A549 treated with RU486 at 1 μM for 4 hours (cell line): ENCODE measurements at places on chromosomes 1 and 21. TPM values are rescaled to one million over a fixed set of nuclear protein-coding genes. Genes with fewer than 3 reads are reported as not detected.

The NEK2 gene
- 41.6 to 53.3 TPM (median 48.2 TPM) in 5 replicates for total RNA-seq

The S100A7 gene
- not detected in 5 replicates for total RNA-seq

The IFFO2 gene
- total RNA-seq, result 12.3 to 22.2 TPM (median 19.0 TPM) in 5 replicates

The HES5 gene
- not detected in 5 replicates for total RNA-seq

The GOLT1A gene
- total RNA-seq, result 4.1 to 7.6 TPM (median 4.6 TPM) in 5 replicates

The BPNT1 gene
- total RNA-seq, result 17.0 to 20.6 TPM (median 18.9 TPM) in 5 replicates

The SLFNL1 gene
- 0.02 TPM in 1 of 5 replicates, not detected in the others for total RNA-seq

The CAMTA1 gene
- total RNA-seq, result 61.7 to 75.4 TPM (median 70.0 TPM) in 5 replicates

The NCF2 gene
- total RNA-seq, result 2.3 to 3.4 TPM (median 2.8 TPM) in 5 replicates
